Muscle of arm (tissue), 14 donors: ENCODE measurements at places on chromosomes 1 and 21. TPM values are rescaled to one million over a fixed set of nuclear protein-coding genes. Genes with fewer than 3 reads are reported as not detected.

Gene NECTIN4
- not detected for polyA plus RNA-seq

Gene LCE2A
- polyA plus RNA-seq: not detected

Gene XKR8
- 8.4 TPM for polyA plus RNA-seq

Gene OR2AK2
- not detected for polyA plus RNA-seq

Gene LRRC39
- polyA plus RNA-seq: 168 TPM

Gene PLXNA2
- 20.4 TPM for polyA plus RNA-seq

Gene IGSF3
- polyA plus RNA-seq: not detected

Gene SLAMF9
- polyA plus RNA-seq: not detected

Gene PTP4A2
- polyA plus RNA-seq: 863 TPM

Gene RGS2
- polyA plus RNA-seq: 79.7 TPM

Gene KCNE2
- 0.43 TPM for polyA plus RNA-seq

Gene KRTAP12-2
- polyA plus RNA-seq: not detected

Gene BTG2
- 81.3 TPM for polyA plus RNA-seq

Gene MYBPH
- polyA plus RNA-seq: 411 TPM

Gene FCRLA
- polyA plus RNA-seq: not detected

Gene MTARC1
- 4.1 TPM for polyA plus RNA-seq

Gene PGLYRP4
- not detected for polyA plus RNA-seq

Gene MTFR1L
- polyA plus RNA-seq: 77.2 TPM

Gene CD5L
- polyA plus RNA-seq: not detected

Gene GPR3
- polyA plus RNA-seq: 0.55 TPM

Gene GIPC2
- 1.2 TPM for polyA plus RNA-seq

Gene MMEL1
- polyA plus RNA-seq: 0.58 TPM

Gene KCNK1
- 1.5 TPM for polyA plus RNA-seq

Gene TOR3A
- polyA plus RNA-seq: 15.3 TPM

Gene RAB13
- polyA plus RNA-seq: 80.1 TPM
